NCI-H1436 treated with DMSO at 0.1 percent for 48 hours (cell line): ENCODE measurements at places on chromosomes 5 and 9.
A peak's percentile ranks its signal among the peaks of the same experiment; 100 is the strongest.

DNA sequence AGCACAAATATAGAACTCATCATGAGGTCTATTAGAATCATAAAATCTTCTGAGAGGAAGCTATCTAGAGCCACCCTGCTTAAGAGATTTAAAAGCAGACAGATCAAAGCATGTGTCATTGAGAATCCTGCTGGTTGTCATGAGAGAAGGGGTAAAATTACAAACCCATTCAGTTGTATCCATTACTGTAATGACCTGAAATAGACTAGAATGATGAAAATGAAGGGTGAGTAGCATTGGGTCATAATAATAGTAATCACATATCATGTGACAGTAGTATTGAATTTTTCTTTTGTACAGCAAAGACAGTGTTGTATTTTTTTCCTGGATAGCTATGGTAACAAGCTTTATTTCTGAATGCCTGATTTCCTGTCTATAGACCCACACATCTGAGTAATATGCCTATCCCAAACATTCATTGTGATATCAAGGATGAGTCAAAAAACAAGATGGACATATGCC lies 149.0 kb downstream of the PDE4D start:
- peak; percentile 92 for DNase-seq

DNA sequence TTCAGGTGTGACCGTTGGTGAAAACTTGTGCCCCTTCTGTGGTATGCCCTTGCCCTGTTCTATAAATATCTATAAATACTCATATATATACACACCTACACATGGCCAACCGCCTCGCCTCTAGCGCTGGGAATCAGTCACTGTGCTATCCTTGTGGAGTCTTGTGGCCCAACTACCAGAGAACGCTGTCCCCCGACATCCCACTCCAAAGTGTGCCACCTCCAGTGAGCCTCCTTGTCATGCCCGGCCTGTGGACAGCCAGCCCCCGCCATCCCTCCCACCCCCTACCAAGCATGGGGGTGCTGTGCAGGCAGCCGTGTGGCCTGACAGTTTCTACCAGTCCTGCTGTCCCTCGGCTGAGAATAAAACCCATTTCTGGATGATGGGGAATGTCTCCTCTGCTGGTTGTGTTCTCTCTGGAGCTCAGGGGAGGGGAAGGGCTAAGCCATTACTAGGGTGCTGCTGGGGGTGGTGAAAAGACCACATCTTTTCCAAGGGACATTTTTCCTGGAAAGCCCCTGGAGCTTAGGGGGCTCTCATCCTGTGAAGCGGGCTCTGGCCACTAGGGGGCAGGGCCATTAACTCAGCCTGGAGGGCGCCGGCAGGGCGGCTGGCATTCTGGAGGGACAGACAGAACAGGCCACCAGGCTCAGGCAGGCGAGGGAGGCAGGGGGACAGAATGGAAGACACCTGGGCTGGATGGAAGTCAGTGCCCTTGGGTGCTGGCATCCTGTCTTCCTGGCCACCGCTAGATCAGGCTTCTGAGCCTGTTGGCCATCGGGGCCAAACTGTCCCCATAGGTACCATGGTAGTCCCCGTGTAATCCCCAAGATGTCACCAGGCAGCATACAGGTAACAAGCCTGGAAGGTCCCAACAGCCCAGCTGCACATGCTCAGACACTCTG lies 20.7 kb downstream of the GOLGA2 start:
- DNase-seq = no peak

DNA sequence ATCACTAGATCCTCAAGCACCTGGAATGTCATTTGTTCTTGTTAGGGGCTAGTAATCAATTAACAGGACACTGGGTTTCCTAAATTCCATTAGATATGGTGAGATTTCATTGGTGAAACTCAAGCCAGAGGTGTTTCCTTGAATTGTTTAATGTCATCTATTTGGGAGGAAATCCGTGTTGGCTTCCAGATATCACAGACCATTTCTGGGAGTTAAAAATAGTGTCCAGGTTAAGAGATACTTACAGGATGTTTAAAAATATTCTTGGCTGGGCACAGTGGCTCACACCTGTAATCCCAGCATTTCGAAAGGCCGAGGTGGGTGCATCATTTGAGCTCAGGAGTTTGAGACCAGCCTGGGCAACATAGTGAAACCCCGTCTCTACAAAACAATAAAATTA lies 688.3 kb upstream of the WWC1 start:
- no peak for DNase-seq

DNA sequence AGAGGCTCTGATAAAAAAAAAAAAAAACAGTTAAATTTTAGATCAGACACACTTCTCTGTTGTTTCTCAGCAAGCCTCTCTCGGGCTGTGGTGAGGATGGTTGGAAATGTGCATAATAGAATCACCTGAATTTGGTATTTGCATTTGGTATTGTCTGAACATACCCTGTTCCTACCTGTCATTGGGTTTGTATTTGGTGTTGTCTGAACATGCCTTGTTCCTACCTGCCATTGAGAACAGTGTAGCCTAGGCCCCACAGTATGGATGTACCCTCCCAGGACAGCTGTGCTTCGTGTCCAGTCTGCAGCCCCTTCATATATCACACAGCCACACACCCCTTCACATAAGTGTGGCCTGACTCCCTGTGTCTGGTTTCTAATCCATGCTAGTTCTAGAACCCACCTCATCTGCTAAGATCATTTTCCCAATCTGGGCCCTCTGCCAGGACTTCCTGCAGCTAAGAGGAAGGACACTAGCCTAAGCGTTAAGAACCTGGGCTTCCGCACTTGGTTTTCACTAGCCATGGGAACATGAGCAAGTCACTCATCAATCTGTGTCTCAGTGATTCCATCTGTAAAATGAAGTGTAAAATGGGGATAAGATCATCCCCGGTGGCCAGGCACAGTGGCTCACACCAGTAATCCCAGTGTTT lies 49.2 kb downstream of the ITGA2 start:
- DNase-seq = no peak

DNA sequence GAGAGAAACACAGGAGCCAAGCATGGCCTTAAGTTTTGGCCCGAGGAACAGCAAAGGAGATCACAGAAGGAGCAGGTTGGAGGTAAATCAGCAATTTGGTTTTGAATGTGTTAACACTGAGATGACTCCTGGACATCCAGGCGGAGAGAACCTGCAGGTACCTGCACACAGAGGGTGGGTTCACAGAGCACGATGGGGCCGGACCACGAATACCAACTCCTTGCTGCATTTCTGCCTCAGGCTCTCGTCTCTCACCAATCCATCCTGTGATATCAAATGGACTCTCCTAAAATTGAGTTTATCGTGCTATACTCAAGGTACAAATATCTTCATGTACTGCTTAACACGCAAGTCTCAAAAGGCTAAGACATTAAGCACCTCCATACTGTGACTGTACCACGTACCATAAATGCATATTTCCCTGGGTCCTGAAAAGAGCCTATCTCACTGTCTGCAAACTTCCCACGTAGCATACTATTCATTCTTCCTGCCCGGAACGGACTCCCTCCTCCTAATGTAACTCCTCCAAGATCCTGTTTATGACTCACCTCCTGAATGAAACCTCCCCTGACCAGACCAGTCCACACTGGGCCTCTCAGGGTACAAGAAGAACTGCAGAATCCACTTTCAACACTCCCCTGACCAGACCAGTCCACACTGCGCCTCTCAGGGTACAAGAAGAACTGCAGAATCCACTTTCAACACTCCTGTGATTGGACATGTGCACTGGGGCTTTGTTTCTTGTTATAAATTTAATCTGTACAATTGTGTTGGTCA lies 380.8 kb upstream of the RFX3 start:
- DNase-seq = no peak

DNA sequence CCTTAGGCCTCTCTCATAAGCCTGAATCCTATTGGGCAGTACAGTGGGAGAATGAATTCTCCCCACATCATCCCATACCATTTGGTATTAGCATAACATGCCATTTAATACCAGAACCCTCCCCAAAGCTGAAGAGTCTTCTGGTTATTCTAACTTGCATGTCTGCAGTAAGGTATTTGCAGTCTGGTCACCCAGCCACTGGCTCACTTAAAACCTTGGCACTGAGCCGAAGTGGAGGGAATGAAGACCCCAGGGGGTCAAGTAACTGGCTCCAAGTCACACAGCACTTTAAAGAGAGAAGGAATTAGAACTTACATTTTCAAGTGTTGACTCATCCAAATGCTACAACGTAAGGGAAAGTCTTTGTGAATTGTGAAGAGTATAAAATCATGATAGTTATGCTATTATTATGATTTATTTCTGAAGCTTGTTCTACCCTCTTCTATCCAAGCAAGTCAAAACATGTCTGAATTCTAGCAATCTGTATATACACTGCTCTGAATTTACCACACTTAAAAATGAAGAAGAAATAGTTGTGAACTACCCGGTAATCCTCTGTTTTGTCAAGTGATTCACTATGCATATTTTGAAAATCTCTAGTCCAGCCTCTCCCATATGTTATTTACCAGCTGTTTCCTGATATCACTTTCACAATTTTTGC lies 28.5 kb downstream of the GLRA1 start:
- DNase-seq = no peak

DNA sequence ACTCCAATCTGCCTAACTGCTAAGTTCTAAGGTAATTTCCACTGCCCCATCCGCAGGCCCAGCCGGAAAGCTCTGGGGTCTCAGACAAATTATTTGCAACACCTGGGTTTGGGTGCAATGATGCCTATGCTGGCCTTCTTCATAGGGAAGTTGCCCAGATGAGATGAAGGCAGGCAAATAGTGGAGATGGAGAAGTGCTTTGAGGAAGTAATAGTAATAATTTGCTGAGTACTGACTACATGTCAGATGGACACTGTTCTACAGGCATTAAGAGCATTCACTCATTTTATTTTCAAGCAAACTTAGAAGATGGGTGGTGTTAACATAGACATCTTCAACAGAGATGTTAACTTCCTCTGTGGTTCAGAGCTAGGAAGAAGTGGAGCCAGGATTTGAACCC lies 3.8 kb downstream of the PCDH12 start:
- no peak for DNase-seq

GRCh38 chr9:22257026-22257816 lies 189.4 kb upstream of the DMRTA1 start:
- no peak for DNase-seq
